Motor neuron (in vitro differentiated cells): ENCODE measurements at places on chromosomes 12 and 14.

DNA sequence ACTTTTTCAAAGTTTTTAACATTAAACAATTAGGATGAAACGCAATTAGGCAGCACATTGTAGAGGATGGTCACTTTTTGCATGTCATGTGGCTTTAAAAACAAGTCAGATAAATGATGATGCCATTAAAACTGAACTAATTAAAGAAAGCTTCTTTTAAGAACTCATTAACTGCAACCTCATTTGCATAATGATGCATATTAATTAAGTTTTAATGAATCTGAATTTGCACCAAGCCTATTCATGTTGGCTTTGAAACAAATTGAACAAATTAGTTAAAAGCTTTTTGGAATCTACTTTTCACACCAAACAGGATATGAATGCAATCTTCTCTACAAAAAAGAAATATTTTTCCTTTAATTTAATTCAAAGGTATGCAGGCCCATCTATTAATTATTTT is 499.0 kb downstream of the VRK1 start:
- ATAC-seq: no peak

DNA sequence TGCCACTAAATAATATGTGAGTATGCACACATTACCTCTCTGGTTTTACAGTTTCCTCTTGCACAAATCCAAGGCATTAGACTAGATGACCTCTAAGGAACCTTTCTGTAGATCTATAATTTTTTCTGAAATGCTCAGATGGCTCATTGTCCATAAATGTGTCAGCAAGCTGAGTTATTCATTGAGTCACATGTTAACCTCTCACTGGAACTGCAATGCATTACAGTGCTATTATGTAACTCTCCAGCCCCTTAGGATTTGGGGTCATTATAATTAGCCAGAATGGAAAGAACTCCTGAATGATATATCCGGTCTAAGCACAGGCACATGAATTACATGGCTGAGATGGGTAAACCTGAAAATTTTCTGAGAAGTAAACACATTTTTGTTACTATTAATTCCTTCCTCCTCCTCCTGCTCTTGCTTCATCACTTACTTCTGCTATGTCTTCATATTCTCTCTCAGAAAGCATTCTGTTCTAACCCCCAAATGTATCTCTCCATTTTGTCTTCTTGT is 20.3 kb upstream of the DRAM1 start:
- peak; percentile 96 for ATAC-seq

- ATAC-seq: peak; percentile 73
Measured at GRCh38 chr12:131132118-131132892, 178.6 kb downstream of the ADGRD1 start.

DNA sequence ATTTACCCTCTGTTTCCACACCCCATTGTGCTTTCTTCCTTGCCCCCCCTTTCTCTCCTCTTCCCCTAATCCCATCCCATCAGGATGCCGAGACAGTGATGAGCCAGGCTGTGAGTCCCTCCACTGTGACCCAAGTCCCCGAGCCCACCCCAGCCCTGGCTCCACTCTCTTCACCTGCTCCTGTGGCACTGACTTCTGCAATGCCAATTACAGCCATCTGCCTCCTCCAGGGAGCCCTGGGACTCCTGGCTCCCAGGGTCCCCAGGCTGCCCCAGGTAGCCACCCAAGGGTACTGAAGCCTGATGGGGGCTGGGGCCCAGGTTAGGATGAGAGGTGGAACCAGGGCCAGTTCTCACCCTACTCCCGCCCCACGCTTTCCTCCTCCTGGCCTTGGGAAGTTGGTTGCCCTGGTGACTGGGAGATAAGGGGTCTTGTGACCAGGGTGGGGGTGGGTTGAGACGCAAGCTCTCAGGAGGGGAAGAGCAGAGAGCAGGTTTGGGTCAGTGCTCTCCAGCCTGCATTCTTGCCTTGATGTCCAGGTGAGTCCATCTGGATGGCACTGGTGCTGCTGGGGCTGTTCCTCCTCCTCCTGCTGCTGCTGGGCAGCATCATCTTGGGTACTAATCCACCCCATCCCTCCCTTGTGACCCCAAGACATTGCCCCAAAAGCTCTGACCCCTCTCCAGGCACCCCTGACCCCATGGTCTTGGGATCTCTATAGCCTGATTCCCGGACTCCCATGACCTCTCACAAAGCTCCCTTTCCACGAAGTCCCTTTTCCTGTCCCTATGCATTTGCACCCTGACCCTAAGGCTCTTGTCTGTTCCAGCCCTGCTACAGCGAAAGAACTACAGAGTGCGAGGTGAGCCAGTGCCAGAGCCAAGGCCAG is 1.2 kb downstream of the AMHR2 start:
- ATAC-seq: no peak

DNA sequence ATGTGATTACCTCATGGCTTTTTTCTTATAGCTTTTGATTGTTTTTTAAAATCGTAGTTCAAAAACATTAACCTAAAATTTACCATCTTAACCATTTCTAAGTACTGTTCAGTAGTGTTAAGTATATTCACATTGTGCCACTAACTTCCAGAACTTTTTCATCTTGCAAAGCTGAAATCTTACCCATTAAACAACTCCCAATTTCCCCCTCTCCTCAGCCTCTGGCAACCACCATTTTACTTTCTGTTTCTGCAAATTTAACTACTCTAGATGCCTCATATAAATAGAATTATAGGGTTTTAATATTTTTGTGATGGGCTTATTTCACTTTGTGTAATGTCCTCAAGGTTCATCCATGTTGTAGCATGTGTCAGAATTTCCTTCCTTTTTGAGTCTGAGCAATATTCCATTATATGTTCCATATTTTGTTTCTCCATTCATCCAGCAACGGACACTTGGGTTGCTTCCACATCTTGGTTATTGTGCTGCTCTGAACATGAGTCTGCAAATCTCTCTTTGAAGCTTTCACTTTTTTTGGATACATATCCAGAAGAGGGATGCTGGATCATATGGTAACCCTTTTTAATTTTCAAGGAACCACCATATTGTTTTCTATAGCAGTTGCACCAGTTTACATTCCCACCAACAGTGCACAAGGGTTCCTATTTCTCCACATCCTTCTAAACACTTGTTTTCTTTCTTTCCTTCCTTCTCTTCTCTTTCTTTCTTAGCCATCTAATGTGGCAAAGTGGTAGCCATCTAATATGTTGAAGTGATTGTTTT is 5.0 kb downstream of the HIF1A start:
- no peak for ATAC-seq

GRCh38 chr14:74029136-74029535 is 10.0 kb downstream of the BBOF1 start:
- no peak for ATAC-seq

DNA sequence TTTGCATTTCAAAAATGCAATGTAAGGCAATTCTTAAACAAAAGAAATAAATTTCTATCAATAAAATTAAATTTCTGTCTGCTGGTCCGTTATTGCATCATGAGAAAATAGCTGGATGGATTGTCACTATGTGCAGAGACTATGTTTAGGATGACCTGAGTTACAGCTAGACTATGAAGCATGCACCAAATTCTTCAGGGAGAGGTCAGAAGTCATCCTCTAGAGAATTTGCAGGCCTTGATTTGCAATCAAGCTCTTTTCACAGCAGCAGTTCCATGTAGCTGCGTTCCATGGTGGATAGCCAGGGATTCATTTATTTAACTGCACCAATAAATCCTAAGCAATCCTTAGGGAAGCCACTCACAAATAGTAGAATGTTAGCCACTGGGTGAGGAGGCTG is 253.7 kb downstream of the MSRB3 start:
- no peak for ATAC-seq

DNA sequence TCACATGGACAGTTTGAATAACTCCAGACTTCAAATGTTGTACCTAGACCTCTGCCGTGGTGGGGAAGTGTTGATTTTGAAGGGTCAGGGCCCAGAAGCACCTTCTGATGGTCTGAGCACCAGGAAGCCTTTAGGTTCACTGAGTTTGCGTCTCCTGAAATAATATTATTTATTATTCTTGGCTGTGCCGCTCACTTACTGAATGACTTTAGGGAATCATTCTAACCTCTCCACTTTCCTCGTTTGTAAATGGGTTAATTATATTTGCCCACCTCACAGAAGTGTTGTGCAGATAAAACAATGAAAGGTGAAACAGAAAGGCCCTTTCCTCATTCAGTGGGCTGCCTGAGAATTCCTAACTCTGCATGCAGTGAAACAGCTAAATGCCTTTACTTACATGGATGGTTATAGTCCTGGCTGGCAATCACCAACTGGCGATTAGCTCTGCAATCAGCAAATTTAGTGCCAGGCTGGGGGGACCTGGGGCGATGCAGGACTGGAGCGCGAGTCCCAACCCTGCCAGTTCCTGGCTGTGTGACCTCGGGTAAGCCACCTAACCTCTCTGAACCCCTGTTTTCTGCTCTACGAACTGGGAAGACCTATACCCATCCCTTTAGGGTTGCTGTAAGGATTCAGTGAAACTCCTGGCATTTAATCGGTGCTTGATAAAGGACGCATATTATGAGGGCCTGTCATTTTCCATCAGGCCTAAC is 57.5 kb downstream of the MAP1LC3B2 start:
- no peak for ATAC-seq

GRCh38 chr14:21093769-21094681 is 4.4 kb downstream of the ZNF219 start:
- ATAC-seq: peak; percentile 78

DNA sequence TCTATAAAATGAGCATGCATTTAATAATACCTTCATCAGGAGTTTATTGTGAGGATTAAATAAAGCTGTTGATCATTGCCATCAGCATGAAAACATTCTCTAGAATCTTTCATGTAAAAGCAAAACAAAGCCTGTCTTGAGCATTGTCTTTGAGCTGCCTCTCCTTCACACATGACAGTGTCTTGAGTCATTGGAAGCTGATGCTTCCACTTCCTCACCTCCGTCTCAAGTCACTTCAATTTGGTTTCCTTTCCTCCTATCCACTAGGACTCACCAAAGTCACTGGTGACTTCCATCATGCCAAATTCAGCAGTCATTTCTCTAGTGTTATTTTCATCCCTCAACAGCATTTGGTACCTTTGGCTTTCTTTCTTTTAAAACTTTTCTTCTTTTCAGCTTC is 31.6 kb upstream of the MYBPC1 start:
- no peak for ATAC-seq

DNA sequence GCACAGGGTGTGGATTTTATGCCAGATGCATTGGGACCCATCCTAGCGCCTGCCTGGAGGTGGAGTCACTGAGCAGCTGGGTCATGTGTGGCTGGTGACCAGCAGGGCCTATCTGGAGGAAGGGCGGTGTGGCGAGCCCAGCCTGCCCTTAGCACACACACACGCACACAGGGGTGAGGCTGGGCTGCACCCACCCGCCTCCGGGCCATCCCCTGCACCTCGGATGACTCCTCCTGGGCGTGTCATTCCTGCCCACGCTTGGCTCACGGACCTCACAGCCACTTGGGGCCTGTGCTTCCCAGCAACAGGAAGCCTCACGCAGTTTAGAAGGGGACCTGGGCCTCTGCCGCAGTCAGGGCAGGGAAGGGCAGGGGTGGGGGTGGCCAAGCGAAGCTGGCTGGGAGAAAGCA is 36.2 kb upstream of the FZD10 start:
- no peak for ATAC-seq

DNA sequence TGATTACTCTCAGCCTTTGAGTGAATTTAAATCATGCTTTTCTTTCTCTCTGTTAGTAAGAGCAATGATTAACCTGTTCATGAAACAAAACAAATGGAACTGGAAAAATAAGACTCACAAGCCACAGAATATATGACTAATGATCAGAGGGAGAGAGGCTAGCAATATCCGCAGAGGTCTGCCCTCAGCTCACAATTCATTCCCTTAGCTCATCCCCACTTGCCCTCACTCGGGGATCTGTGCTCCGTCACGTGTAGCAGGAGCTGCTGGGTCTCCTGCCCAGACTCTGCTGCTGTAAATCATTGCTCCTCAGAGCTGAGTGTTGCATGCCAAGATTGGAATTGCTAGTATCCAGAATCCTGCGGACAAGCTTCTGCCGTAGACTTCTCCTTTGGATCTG is 53.1 kb upstream of the GNG2 start:
- peak; percentile 97 for ATAC-seq

DNA sequence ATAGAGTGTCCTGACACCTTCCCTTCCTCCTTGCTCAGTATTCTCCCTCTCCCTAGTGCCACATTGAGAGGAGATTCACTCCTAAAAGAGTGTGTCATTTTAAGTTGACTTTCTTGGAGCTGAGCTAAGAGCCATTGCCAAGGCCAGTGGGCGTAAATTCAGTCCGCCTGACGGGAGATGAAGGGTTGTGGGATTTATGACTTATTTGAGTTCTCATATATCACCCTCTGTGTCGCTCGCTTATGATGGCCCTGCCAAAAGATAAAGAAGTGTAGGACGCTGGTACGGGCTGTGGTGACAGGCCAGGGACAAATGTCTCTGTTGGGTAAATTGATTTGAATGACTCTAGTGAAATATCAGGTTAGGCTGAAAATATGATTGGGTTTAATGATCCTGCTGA is 867.4 kb downstream of the NRXN3 start:
- no peak for ATAC-seq

GRCh38 chr12:117231750-117232149 is 41.5 kb upstream of the FBXO21 start:
- no peak for ATAC-seq

GRCh38 chr12:107393043-107393717 is 292.4 kb upstream of the PWP1 start:
- peak; percentile 86 for ATAC-seq

DNA sequence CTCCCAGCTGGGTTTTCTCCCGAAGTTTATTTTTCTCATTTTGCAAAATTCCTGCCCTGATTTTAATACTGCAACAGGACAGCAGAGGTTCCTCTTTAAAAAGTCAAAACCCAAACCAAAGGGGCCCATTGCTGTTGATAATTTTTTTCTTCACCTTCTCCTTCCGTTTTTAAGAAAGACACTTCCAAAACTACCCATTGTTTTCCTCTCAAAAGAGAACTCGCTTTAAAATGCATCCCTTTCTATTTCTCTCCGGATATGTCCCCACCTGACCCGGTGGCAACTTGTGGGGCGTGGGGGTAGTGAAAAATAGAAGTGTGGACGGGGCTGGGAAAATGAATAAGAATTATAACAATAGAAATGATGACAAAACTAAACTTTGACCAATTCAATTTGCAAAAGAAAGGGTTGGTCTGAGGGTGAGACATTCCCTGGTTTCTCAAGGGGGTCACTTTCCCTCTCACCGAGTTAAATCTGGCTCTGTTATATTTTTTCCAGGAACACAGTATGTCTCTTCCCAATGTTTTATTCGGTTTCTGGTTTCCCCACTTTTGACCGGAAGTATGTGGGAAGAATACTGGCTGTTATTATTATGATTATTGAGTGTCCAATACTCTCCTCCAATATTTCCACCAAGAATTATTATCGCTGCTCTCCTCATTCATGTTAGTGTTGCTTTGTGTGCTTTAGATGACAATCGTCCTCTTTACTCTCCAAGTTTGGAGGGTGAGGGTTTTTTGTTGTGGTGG is 4.1 kb upstream of the TBX5 start:
- no peak for ATAC-seq

GRCh38 chr12:78118036-78118435 is 287.3 kb downstream of the NAV3 start:
- no peak for ATAC-seq
